Lung (tissue), 17 donors: ENCODE measurements at places on chromosomes 3 and 15. TPM values are rescaled to one million over a fixed set of nuclear protein-coding genes. Genes with fewer than 3 reads are reported as not detected.

Gene RARRES1
- 110 TPM for total RNA-seq

Gene ZBTB47
- total RNA-seq, result 34.1 TPM

DNA sequence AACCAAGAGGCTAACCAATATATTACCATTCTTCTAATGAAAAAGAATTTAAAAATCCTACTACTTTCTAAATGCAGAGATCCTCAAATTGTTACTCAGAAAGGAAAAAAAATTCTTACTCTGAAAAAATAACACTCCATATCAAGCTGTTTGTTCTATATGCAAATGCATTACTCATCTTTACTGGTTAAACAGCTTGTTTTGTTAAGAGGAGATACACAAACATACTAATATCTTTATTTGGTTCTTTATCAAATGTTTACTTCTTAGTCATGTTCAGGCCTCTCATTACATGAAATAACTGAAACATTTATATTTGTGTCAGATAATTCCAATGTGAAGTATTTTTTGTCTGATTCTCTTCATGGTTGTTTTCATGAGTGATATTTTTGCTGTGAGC, 146.8 kb downstream of the PCCB start:
- DNase-seq, result no peak
- H3K36me3 ChIP-seq, result peaks cover 5% of the 10 kb centered on the region
- no peak overlapping the region for H3K4me3 ChIP-seq
- no peaks in the 10 kb centered on the region for H3K27me3 ChIP-seq

DNA sequence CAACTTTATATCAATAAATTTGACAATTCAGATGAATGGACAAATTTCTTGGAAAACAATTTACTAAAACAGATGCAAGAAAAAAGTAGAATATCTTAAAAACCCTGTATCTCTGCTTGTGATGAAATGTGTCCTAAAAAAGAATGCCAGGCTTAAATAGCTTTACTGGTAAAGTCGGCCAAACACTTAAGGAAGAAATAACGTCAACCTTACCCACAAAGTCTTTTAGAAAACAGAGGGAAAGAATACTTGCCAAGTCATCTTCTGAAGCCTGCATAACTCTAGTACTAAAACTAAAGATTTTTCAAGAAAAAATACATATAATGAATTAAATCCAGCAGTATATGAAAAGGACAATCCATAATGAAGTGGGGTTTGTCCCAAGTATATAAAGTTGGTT, 111.1 kb downstream of the RASA2 start:
- no peaks in the 10 kb centered on the region for H3K4me1 ChIP-seq
- DNase-seq, result no peak
- peaks cover 17% of the 10 kb centered on the region for H3K36me3 ChIP-seq
- no peak overlapping the region for H3K4me3 ChIP-seq
- H3K27ac ChIP-seq, result no peak overlapping the region

DNA sequence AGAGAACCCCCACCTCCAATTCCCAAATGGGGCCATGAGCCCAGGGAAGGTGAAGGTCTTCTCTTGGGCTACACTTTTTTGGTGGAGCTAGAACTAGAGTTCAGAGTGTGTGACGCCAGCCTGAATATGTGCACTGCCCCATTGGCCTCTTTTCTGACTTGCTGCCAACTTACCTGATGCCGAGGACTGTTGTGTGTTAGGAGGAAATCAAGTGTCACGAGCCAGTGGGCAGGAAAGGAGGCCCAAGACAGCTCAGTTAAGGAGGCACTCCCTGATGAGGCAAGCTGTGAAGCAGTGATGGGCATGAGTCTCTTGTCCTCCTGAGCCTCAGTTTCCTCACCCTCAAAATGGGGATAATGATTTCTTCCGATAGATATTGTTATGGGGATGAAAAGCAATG, 107.8 kb downstream of the ANP32A start:
- H3K27me3 ChIP-seq, result no peaks in the 10 kb centered on the region
- H3K27ac ChIP-seq, result no peak overlapping the region
- H3K4me3 ChIP-seq, result no peak overlapping the region
- peaks cover 3% of the 10 kb centered on the region for H3K36me3 ChIP-seq
- DNase-seq, result no peak

DNA sequence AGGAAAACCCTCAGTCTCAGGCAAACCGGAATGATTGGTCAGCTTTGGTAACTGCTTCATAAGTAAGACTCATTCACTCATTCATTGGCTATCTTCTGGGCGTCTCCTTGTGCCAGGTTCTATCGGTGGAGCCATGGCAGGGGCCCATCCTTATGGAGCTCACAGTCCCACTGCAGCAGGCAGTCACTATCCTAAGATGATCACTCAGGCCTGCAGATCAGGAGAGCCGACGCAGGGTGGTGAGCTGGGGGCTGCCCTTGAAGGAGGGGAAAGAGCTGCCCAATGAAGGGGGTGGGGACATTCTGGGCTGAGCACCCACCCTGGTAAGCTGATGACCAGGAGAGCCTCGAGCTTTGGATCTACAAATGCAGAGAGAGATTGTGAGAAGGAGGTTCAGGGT, 20.5 kb upstream of the FGD5 start:
- no peak overlapping the region for H3K27ac ChIP-seq
- no peaks in the 10 kb centered on the region for H3K4me1 ChIP-seq
- no peaks in the 10 kb centered on the region for H3K27me3 ChIP-seq
- H3K36me3 ChIP-seq, result no peaks in the 10 kb centered on the region

GRCh38 chr3:136350132-136350531, 100.0 kb downstream of the PCCB start:
- no peaks in the 10 kb centered on the region for H3K27me3 ChIP-seq
- no peak overlapping the region for H3K27ac ChIP-seq
- no peaks in the 10 kb centered on the region for H3K4me1 ChIP-seq
- no peak overlapping the region for H3K4me3 ChIP-seq
